ENCODE measurements at places on chromosomes 3 and 15. TPM values are rescaled to one million over a fixed set of nuclear protein-coding genes. Genes with fewer than 3 reads are reported as not detected.

The SLC9C1 gene
- not detected for total RNA-seq

The GOLGA8J gene
- not detected for total RNA-seq

The CISH gene
- total RNA-seq, result 3.8 TPM

The GBE1 gene
- 41.9 TPM for total RNA-seq

The IL16 gene
- 0.12 TPM for total RNA-seq

Data from epithelial cell of proximal tubule (primary cell).